Skeletal muscle cell (primary cell): ENCODE measurements at places on chromosomes 3 and 15.

GRCh38 chr3:23431764-23432163 lies 228.6 kb downstream of the UBE2E2 start:
- no peak for DNase-seq

DNA sequence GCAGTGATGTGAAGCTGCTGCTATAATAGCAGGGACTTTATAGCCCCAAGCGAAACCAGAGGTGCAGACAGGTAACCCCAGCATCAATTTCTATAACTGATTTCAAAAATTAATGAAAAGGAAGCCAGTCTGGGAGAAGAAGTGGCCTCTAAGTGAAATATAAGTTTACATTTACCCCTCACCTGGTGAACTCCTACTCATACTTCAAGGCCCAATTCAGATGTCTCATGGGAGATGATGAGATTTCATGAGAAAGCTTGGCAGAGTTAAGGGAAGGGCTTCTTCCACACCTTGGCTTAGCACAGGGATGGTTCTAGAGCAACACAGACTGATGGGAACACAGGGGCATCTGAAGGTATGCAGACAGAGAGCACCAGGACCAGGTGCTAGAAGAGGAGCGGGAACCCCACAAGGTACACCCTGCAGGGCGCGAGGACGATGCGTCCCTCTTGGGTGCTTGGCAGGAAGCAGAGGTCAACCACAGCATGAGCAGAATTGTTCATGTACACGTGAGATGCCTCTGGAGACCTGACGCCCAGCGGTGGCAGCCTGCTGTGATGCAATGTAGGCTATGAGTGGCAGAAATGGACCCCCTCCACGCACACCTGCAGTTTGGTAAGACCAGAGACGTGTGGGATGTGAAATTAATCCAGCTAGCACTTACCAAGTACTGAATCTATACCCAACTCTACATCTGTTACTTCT lies 102.9 kb downstream of the SRGAP3 start:
- no peak for DNase-seq

GRCh38 chr15:26928051-26928450 lies 42.9 kb upstream of the GABRG3 start:
- DNase-seq: no peak

- DNase-seq: no peak
Measured at GRCh38 chr3:62236016-62236415, 137.3 kb downstream of the FEZF2 start.

DNA sequence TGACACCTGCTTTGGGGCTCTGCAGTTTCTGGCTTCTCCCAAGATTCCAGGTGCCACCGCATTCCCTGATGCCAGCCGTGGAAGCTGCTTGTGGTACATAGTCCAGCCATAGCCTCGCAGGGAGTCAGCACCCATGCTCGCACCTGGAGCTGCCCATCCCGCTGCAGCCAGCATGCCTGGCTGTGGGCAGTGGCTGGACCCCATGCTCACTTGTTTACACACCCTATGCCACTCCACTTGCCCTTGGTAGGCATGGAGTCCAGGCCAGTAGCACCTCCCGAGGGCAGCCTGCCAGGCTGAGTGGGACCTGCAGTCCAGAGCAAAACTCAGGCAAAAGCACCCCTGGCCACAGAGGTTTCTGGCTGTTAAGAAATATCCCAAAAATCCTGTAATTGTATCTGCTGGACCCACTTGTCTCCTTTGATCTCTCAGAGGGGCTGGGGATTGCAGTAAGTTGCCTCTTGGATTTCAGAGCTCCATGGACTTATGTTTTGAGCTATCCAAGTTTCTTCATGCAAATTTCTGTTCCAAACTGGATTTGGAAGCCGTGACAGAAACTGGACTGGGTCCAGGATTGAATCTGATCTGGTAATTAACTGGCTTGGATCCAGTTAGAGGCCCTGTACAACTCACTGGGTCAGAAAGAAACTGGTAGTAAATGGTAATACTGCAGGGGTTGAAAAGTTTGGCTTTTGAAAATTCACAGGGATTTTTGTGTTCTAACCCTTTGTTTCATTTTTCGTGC lies 149.3 kb downstream of the FMN1 start:
- DNase-seq: no peak

DNA sequence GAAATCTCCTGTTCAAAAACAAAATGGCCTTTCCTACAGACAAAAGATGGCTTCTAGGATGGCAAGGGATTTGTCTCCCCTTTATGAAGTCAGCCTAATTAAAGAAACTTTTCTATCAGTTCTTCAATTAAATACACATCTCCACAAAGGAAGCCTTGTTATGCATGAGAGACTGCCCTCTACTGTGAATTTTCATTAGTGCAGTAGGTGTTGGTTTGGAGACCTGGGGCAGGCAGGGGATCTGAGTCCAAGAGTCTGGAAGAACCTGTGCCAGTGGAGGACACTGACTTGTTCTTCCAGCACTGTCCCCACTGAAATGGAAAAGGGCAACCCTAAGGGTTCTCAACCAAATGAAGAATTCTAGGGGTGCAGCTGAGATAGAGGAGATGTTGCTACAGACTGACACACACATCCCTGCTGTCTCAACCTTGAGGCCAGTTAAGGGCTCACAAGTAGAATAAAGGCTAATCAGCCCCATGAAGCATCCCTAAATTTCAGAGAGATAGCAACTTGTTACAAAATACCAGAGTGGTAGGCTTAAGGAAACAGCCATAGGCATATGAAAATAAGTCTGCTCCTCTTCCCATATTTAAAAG lies 174.0 kb upstream of the PRICKLE2 start:
- no peak for DNase-seq

DNA sequence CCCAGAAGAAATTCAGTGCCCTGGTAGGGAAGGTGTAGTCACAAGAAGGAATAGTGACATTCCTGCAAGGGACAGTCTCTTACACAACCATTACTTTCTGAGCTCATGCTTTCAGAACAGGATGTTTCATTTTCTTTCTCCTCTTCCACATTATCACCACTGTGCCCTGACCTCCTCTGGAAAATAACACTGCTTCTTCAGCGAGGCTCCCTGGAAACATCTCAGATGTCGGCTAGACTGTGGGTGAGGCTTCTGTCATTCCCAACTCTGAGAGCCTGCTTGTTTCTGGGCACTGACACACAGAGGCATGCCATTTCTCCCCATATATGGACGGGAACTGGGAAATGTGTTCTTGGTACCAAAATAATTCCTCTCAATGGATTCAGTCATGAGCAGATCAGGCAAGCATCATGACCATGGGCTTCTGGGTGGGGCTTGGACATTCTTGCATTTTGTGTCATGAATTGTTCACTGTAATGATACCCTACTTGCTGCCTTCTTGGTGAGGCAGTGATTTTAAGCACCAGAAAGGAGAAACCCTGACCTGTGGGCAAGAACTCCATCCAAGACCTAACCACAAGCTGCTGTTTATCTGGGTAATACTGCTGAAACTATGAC lies 14.3 kb upstream of the TNFAIP8L3 start:
- peak; percentile 85 for DNase-seq

GRCh38 chr3:157360044-157360443 lies 76.6 kb upstream of the PTX3 start:
- DNase-seq: peak; percentile 71
